Activated naive CD4-positive, alpha-beta T cell (primary cell): ENCODE measurements at places on chromosomes 7 and 10.
A peak's percentile ranks its signal among the peaks of the same experiment; 100 is the strongest.

DNA sequence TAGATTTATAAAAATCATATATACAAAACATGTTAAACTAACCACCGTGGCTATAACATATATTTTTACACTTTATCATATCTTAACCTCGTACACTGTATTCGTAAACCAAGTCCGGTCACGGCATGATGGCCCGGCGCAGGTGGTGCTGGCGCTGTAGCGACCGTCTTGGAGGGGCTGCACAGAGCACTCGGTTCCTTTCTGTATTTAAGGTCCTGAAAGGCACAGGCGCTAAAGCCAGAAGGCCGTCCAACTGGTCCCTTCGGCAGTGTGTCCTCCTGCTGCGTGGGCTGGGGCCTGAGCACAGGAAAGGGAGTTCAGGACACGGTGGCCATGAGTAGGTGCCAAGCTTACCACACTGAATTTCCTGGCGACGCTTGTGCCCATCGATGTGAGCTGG lies 33.8 kb downstream of the AMZ1 start:
- no peak for DNase-seq

- DNase-seq: no peak
Observed at GRCh38 chr10:121753726-121754476, 155.7 kb upstream of the FGFR2 start.

GRCh38 chr7:4883372-4884144 lies at the start of gene RADIL:
Gene RADIL (minus strand): TSS chr7:4883716. CDS start chr7:4878139, 5,577 bp downstream.
- DNase-seq: peak; percentile 82

DNA sequence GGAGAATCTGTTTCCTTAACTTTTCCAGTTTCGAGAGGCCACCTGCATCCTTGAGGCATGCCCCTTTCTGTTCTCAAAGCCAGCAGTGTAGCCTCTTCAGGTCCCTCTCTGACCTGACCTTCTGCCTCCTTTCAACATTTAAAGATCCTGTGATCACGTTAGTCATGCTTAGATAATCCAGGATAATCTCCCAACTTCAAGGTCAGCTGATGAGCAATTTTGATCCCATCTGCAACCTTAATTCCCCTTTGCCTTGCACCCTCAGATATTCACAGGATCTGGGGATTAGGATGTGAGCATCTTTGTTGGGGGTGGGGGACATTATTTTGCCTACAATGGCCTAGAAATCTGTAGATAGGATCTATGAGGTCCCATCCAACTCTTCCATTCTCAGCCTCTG lies 8.0 kb downstream of the HKDC1 start:
- DNase-seq: no peak

DNA sequence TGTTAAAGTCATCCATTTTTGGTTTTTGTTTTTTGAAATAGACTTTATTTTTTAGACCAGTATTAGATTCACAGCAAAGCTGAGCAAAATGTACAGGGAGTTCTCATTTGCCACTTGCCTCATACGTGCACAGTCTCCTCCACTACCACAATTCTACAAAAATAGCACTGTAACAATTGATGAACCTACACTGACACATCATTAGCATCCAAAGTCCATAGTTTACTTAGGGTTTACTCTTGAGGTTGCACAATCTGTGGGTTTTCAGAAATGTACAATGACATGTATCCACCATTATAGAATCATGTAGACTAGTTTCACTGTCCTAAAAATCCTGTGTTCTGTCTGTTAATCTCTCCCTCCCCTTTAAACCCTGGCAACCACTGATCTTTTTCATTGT lies 125.8 kb upstream of the PDSS1 start:
- DNase-seq: no peak

GRCh38 chr7:128110641-128111364 lies 79.6 kb upstream of the LRRC4 start:
- DNase-seq: no peak

DNA sequence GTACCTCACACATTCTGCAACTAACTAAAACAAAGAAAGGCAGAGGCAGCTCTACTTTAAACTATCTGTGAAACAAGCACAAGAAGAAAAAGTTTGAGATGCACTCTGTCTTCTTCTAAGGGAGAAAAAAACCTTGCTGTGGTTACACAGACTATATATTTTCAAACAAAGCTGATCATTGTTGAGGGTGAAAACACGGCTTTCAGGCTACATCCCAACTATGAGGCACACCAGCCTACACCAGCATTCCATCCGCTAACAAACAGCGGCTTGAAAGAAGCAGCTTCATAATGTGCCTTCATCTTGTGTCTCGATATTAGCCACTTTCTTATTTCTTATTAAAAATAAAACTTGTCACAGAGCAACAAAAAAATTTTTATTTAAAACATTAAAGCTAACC lies 79.1 kb downstream of the USP6NL start:
- no peak for DNase-seq

DNA sequence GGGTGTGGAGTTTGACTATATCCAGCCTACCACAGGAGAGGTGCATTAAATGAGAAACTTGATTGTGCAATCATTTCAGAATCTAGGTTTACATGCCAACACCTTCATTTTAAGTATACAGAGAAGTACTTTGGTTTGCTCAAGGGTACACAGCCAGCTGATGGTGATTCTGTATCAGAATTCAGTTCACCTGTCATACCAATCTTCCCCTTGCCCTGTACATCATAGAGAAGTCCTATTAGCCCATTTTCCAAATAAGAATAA lies 35.0 kb upstream of the PPP1R17 start:
- no peak for DNase-seq

- DNase-seq: no peak
Observed at GRCh38 chr10:1115607-1115955, 59.4 kb downstream of the WDR37 start.

DNA sequence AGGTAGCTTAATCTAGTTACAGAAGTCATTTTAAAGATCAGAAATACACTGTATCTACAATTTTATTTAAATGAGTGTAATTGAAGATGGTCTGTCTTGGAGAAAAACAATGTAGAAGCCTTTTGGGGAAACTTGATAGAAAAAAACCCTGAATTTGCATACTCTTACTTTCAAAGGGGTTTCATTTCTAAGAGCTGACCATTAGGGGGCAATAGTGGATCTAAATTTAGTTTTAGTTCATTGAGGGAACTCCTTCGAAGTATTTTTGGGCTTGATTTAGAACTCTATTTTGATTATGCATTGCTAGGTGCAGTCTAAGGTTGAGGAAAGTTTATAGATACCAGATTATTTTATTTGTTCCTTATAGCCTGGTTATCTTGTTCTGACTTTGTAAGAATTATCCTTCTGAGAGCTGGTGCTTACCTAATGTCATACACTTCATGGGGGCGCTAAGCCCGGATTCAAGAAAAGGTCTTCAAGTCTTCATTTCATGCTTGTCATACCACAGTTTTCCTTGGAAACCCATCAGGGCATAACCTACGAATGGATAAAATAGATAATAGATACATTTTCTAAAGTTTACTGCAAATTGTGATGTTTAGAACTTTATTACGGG lies 69.1 kb upstream of the MXI1 start:
- no peak for DNase-seq

GRCh38 chr7:92681633-92682032 lies 91.4 kb upstream of the FAM133B start:
- no peak for DNase-seq

DNA sequence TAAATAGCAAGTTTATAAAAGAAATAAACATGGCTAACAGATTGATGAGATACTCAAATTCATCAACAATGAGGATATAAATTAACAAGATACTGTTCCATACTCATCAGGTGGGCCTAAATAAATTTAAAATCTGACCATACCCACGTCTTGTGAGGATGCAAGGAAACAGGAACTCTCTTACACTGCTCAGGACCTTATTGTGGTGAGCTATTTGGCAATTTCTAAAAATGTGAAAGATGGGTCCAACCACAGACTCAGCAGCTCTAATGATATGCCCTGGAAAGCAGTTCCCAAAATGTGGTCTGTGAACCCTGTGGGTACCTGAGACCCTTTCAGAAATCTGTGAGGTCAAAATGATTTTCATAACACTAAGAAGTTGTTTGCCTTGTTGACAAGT lies 21.5 kb downstream of the RPP38 start:
- no peak for DNase-seq

DNA sequence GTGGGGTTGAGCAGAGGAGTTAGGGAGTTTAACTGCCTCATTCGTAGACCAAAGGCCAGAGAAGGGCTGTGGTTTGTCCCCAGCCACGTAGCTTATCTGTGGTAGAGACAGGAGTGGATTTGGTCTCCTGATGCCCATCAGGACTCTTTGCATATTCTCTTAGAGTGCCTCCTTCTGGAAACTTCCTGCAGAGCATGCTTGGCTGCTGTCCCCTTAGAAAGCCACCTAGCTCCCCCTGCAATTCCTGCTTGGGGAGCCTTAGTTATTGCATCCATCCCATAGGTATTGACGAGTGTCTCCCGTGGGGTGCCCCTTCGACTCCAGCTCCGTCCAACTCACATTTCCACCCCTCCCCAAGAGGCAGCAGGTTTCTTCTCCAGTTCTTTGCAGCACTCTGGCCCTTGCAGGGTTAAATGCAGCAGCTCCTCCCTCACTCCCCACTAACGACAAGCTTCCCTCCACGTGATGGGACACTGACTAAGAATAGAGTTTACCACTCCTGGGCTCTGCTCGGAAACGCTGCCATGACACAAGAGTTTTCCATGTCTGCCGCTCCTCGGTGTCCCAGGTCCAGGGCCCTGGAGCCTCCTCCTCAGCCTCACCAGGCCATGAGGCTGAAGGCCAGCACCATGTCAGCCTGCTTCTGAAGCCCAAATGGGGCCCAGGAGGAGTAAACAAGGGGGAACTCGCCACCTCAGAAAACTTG lies 147.8 kb upstream of the UNC5B start:
- DNase-seq: no peak

DNA sequence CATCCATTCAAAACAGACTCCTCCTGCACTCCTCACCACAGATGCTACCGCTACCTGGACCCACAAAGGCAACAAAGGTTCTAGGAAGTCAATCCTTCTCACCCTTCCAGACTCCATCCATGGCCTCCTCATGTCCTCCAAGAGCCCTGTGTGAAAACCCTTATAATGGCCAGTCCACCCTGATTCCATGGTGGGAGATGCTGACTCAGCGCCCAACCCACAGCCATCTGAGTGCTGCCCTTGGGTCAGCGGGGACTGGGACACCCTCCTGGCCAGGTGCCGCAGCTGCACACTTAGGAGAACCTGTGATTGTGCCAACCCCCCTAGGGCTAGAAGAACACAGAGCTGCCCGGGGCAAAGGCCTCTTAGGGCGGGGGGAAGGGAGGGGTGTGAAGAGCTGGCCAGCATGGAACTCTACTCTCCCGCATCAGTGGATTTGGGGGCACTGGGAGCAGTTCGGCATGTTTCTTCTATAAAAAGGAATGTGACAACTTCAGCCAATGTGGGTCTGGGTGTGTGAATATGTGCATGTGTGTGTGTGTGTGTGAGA lies 25.4 kb downstream of the TMEM273 start:
- no peak for DNase-seq

DNA sequence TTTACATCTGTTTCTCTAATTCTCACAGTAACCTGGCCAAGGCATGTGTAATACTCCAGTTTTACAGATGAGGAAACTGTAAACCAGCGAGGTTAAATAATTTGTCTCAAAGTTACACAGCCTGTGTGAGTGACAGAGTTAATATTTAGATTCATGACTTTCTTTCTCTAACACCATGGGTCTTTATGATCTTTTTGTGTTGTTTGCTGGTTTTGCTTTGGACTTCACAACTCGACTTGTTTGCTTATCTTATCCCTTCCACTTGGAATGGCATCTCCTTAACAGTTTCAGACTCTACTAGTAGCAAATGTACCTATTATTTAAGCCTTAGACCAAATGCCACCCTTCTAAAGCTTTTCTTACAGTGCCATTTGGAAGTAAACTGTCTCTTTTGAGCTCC lies 34.4 kb downstream of the MXI1 start:
- DNase-seq: no peak

DNA sequence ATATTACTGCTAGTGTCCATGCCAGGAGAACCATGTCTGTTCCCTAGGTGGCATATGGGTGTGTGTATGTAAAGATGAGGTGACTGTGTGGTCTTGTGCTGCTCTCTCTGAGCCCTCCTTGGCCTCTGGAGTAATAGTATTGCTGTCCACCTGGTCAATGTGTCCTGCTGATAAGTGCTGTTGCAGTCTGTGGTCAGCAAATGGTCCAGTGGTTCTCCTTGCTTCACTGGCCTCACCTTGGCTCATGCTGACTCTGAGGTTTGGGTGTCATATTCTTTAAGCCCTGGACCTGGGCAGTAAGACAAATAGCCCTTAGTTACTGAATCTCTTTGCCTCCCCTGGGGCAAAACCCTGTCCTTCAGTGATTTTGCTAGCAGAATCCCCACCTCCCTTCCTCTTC lies 56.8 kb downstream of the TPST1 start:
- no peak for DNase-seq

DNA sequence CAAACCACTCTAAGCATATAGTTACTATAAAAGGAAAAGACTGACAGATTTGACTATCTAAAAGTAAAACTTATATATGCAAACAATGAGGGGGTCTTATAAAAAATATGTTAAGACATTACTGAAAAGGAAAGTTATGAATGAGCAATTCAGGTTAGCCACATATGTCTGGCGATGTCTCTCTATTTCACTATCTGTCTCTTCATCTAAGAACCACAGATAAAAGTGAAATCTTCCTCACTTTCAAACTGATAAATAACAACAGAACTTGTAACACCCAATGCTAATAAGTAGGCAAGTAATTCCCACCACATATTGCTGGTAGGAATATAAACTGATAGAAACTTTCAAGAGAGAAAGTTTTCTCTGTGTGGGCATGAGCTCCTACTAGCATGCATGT lies 138.2 kb downstream of the CHCHD3 start:
- no peak for DNase-seq

DNA sequence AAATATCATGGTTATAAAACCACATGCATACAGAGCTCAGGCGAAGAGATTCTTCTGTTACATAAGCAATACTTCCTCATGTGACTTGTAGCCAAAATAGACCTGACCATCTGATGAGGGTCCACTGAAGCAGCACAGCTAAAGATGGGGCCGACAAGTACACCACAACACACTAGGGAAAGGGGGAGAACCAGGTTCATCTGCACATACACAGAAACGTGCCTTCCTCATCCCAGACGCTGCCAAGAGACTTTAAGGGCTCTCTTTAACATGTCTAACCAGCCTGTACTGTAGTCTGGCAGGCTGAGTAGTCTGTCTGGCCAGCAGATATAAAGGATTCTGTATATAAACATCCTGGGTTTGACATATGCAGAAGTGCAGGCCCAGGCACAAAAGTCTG lies 30.3 kb downstream of the ERCC6 start:
- DNase-seq: no peak

DNA sequence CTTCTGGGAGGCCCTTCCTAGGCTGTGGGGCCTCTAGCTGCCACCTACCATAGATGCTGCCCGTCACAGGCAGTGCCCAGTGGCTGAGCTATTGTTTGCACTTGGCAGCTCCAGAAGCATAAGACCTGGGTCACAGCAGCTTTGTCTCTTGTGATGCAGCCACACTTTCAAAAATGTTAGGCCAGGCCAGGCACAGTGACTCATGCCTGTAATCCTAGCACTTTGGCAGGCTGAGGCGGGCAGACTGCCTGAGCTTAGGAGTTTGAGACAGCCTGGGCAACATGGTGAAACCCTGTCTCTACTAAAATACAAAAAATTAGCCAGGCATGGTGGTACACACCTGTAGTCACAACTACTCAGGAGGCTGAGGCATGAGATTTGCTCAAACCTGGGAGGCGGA lies 9.5 kb upstream of the KAZALD1 start:
- no peak for DNase-seq
